Muscle of leg (tissue), 16 donors: ENCODE measurements at places on chromosomes 11 and 22. TPM values are rescaled to one million over a fixed set of nuclear protein-coding genes. Genes with fewer than 3 reads are reported as not detected.

GRCh38 chr22:39818094-39818493 is 75.5 kb downstream of the ENTHD1 start:
- no peak for DNase-seq

- DNase-seq, result peak; percentile 46
Observed at GRCh38 chr11:36033082-36033751, 89.4 kb downstream of the LDLRAD3 start.

GRCh38 chr11:130913268-130913667 is 3.0 kb downstream of the SNX19 start:
- no peak for DNase-seq

DNA sequence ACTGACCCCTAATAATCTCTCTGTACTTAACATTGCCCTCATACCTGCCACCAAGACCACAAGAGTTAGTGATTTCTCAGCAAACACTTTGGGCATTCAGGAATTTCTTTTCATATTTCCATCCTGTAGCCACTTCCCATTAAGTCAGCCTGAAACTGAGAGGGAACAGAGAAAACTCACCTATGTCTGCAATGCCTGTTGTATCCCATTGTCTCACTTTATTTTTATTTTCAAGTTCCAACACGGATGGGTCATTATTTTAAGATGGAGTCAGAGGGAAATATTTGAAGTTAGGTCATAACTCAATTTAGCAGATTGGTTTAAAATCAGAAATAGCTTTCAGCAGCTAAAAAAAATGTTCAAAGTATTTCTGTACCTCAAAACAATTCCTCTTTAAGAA is 937.8 kb upstream of the CHORDC1 start:
- no peak for DNase-seq

DNA sequence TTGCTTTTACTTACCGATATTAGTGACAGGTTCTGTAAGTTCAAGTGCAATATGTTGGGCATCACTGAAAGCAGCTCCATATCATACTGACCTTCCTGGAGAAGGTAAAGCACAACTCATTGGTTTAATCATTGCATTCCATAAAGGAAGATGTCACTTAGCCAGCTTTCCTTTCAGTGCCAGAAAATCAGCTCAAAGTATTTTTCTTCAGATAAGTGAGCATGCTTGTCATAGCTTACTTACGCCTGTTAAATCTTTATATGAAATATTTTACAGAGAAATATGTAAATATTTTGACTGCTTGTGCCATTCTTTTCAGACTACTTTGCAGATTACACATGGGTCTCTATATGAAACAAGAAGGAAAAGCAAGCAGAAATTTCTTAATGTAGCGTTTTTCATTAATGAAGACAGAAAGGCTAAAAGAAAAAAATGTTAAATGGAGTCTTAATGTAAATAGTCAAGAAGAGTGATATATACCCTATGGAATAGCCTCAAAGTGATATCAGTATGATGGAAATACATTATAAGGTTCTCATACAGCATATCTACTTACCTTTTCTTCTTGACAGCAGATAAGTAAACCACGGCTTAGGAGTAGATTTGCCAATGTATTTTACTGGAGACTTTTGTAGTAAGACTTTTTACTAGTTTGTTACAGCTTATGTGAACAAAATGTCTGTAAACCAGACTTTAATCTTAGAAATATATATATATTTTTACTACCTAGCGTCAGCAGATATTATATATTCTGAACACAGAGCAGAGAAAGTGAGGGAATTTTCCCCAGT is 649.7 kb downstream of the METTL15 start:
- no peak for DNase-seq

DNA sequence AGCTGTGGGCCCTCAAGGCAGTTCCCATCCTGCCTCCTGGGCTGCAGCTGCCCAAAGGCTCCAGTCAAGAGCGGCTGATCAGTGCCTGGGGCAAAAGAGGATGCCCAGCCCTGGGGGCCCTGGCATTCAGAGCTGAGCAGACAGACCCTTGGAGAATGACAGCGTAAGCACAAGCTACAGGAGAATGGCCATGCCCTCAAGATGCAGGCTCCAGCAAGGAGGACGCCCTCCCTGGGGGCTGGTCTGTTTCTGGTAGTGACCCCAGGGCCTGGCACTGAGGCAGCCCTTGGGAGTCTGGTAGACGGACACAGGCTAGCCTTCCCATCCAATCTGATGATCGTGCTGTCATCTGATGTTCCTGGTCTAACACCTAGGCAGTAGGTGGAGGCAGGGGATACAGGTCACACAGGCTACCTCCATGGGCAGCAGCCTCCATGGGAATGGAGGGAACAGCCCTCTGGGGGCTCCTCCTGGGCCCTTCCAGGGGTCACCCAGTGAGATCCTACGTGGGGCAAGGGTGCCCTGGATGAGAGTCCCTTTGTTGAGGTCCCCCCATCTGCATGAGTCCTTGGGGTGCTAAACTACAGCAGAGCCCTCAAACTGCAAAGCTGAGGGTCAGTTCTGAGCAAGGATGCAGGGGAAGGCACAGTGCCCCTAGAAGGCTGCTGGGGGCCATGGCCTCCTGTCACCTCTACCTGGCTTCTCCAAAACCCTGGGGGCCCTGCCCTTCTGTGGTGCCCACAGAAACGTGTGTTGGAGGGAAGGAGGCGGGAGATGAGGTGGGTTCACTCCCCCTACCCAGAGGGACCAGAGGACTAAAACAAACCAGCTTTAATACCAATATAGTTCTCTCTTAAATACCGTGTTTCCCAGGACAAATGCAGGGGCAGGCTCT is 10.2 kb upstream of the SF1 start:
- DNase-seq, result no peak

GRCh38 chr11:47857892-47858543 is 9.9 kb upstream of the NUP160 start:
- DNase-seq, result no peak

- peak; percentile 94 for DNase-seq
Observed at GRCh38 chr22:46116491-46116958, 33.8 kb upstream of the PPARA start.

GRCh38 chr11:37184326-37184725 is 586.3 kb upstream of the RAG2 start:
- peak; percentile 1 for DNase-seq

DNA sequence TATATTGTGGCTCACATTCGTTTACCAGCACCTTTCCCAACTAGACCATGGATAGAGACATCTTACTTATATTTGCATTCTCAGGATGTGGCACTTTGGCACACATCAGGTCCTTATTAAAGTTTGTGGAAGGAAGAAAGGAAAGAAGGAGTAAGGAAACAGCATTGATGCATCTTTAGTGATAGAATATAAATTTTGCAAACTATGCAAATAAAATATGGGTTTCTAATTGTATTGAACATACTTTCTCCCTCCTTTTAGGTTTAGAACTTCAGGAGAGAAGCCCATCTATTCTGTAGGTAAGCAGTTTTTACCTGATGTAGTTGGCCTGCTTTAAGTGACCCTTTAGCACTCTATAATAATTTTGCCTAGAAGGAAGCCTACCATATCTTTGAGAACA is 20.4 kb downstream of the MRPL48 start:
- no peak for DNase-seq

- no peak for DNase-seq
Observed at GRCh38 chr11:84522331-84522730, 1104.8 kb downstream of the DLG2 start.

DNA sequence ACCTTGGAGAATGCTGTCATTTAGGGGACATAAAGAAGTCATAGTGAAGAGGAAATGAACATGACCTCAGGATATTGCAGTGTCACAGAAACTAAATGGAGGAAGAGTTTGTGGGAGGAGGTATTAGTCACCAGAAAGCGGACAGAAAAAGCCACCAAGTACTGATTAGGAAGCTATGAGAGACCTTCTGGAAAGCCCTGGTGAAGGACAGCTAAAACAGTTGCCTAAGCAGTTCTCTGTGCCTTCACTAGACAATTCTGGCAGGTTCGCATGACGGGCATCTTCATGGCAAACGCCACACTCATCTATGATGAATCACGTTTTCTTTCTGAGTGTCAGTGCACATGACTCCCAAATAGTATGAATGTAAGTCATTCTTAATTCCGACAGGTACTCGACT is 325.8 kb downstream of the C11orf87 start:
- DNase-seq, result peak; percentile 26

DNA sequence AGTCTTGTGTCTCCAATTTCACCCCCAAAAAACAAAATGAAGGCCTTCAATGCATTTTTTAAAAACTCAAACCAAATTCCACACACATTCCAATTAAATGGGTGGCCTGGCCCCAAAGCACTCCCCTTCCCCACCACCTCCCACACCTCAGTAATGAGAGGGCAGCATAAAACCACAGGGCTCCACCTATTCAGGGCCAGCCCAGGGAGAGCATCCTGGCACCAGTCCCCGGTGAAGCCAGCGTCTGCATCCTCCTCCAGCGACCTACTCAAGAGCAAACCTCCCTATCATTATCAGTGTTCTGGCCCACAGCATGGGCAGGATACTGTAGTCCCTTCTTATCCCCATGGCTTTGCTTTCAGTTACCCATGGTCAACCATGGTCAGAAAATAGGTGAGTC is 17.8 kb upstream of the OR8B8 start:
- DNase-seq, result no peak

- DNase-seq, result no peak
Observed at GRCh38 chr11:118156531-118157185, 4.0 kb upstream of the SCN4B start.

DNA sequence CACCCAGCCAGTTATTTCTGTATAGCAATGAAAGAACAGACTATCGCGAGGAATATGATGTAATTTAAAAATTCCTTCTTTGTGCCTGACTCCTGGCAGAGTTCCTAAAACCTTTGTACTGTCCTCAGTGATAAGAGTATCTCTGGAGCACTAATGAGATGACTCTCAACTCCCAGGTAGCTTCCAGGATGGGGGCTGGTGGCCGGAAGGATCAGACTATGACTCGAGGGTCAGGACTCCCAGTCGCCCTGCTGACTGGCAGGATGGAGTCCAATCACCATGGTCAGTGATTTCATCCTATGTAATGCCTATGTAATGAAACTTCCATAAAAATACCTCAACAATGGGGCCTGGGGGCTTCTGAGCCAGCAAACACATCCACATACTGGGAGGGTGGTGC is 135.1 kb downstream of the SHANK2 start:
- no peak for DNase-seq

- no peak for DNase-seq
Observed at GRCh38 chr11:117823294-117823945, 1.1 kb downstream of the FXYD2 start.

DNA sequence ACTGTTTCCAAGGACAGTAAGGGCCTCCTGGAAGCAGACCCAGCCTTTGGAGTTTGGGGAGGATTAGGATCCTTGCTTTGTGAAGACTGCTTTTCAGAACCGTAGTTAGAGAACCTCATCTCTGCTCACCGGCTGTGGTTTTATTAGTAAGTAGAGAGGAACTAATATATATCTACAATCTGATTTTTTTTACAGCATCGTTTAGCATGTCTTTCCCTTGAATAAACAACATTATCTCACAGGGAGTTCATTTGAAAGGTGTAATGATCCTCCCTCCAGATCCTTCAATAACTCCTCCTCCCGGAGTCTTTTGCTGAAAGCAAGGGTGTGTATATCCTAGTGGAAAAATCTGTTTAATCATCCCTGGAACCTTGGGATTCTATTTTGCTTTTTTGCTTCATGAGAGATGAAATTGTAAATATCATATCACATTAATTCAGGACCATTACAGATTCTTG is 132.7 kb downstream of the DBX1 start:
- no peak for DNase-seq

DNA sequence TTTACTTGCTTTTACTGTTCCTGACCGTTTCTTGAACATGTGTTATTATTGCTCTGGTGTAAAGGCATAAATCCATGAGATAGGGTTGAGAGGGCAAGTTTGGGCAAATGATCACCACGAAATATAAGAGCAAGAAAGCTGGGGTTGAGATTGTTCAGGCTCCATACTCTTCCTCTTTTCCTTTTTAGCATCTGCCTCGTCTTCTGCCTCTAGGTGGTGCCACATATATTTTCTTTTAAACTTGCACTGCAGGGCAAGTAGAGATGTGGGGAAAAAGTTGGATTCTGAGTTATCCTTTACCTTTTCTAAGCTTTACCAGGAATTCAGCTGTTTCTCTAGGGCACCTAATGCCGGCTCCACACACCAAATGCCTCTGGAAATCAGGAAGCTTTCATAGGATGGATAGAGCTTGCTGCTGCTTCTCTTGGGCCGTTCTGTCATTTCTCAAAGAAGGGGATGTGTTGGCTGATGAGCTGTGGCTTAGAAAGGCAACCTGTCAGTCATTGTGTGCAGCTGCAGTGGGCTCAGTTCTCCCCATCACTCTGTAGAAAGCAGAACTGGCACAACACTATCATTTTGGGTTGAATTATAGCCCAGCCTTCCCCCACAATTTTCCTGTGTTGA is 98.2 kb downstream of the LDLRAD3 start:
- DNase-seq, result no peak

- DNase-seq, result no peak
Observed at GRCh38 chr11:128411150-128411549, 176.2 kb downstream of the ETS1 start.

GRCh38 chr22:42743501-42743991 is 22.9 kb upstream of the A4GALT start:
- DNase-seq, result peak; percentile 94

- peak; percentile 93 for DNase-seq
Observed at GRCh38 chr22:19663286-19663815, 51.0 kb upstream of the SEPTIN5 start.

DNA sequence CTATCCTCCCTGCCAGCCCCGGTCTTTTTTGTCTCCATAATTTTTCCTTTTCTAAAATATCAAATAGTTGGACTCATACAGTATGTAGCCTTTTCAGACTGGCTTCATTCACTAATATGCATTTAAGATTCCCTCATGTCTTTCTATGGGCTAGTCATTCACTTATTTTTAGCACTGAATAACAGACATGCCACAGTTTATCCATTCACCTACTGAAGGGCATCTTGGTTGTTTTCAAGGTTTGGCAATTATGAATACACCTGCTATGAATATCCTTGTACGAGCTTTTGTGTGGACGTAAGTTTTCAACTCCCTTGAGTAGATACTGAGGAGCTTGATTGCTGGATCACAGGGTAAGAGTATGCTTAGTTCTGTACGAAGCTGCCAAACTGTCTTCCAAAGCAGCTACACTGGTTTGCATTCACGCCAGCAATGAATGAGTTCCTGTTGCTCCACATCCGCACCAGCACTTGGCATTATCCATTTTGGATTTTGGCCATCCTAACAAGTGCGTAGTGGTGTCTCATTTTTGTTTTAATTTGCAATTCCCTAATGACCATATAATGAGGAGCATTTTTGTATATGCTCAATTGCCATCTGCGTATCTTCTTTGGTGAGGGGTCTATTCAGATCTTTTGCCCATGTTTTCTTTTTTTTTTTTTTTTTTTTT is 21.1 kb downstream of the ALG12 start:
- DNase-seq, result no peak

The MRGPRE gene
- total RNA-seq, result not detected

The DDI1 gene
- not detected for total RNA-seq

The TYMP gene
- 3.2 TPM for total RNA-seq

The SLC1A2 gene
- total RNA-seq, result 1.6 TPM

The JAML gene
- 2.5 TPM for total RNA-seq

The SLC7A4 gene
- 0.13 TPM for total RNA-seq

The P2RY2 gene
- 0.84 TPM for total RNA-seq

The MYO7A gene
- total RNA-seq, result 3.8 TPM

The SCARF2 gene
- 8.9 TPM for total RNA-seq

The LIPT2 gene
- total RNA-seq, result 3.2 TPM

The EIF3D gene
- total RNA-seq, result 170 TPM

The UBQLN3 gene
- total RNA-seq, result 0.13 TPM

The MS4A2 gene
- total RNA-seq, result 0.40 TPM

The EXPH5 gene
- 0.80 TPM for total RNA-seq

The APOL5 gene
- 1.1 TPM for total RNA-seq

The SLC25A17 gene
- total RNA-seq, result 19.2 TPM

The LRRC74B gene
- 0.09 TPM for total RNA-seq

The TRIM6 gene
- 1.5 TPM for total RNA-seq

The PLA2G3 gene
- total RNA-seq, result not detected

The AIFM3 gene
- 0.35 TPM for total RNA-seq

The IGLL5 gene
- total RNA-seq, result 0.13 TPM
